NK-92 treated with Interleukin-12 subunit alpha and Interleukin-12 subunit beta, amount 100 ng/mL, for 24 hours (cell line): ENCODE measurements at places on chromosomes 16 and 17.

GRCh38 chr17:45579529-45580495 lies 89.3 kb upstream of the PLEKHM1 start:
- no peak for DNase-seq

DNA sequence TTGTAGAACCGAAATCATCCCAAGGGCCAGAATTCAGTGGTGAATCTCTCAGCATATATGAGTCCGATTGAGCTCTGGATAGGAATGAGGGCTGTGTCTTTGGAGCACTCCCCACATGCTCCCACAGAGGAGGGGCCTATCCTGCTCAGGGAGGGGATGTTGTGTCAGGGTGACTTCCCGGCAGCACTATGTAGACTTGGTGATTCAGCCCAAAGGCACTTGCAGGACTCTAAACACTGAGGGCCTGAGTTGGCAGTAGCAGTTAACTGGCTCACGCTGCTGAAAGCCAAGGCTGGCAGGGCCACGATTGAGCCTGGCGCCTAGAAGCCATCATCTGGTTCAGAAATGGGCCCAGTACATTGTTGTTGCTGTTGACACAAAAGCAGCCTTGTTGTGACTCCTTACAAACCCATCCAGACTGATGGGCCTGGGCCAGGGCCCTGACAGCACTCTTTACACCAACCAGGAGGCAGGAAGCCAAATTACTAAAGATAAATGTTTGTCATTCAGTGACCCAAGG lies 31.9 kb downstream of the NMT1 start:
- no peak for DNase-seq

DNA sequence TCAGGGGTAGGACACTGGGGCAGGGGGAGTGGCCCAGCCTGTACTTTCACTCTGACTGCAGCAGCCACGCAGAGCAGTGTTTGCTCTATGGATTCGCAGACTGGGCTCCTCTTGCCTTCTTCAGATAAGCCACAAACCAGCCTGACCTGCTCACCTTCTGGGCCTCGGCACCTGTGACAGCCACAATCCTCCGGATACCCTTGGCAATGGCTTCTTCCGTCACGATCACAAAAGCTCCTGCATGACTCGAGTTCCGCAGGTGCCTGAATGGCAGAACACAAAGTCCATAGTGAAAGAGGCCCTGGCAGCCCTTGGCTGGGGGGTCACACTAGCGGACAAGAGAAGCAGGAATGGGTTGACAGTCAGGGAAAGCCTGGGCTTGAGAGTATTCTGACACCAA lies 3.8 kb upstream of the EXOSC6 start:
- no peak for DNase-seq

- no peak for DNase-seq
Observed at GRCh38 chr17:80904036-80904753, 87.4 kb upstream of the CHMP6 start.

DNA sequence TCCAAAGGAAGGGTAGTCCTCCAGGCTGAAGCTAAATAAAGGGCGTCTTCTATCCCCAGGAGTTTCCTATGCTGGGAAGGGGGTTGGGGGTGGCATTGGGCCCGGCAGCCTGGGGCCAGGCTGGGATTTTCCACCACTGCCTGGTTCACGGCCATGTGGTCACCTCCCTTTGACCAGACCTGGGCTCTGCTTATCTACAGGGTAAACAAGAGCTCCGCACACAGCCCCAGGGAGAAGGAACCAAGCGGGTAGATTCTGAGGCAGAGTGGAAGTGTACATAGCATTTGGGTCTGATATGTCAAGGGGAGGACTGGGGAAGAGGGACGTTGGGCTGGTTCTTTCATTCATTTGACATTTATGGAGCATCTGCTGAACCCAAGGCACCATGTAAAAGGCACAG lies 27.2 kb upstream of the TMEM220 start:
- no peak for DNase-seq

DNA sequence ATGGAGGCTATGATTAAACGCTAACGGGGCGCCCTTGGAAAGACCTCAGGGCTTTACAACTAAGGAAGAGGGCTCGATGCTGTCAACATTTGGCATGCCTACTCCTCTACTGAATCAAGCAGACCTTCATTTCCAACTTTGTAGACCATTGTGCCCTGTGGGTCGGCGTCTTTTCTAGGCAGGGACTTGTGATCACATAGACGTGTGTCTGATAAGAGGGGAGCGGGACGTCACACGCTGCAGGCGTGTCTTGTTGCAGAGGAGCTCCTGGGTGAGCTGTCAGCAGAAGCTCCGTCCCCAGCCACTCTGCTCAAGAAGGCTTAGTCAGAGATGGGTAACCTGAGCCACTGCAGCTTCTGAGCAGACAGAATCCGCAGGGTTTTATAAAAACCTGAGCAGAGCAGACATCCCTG lies 2.8 kb downstream of the MAPK8IP3 start:
- no peak for DNase-seq

- no peak for DNase-seq
Observed at GRCh38 chr17:5413682-5414081, 5.8 kb downstream of the NUP88 start.

GRCh38 chr17:72092710-72093322 lies 28.0 kb upstream of the SOX9 start:
- DNase-seq: no peak

- no peak for DNase-seq
Observed at GRCh38 chr16:70254965-70255286, 3.2 kb upstream of the EXOSC6 start.
